ENCODE measurements at places on chromosomes 7 and 10.

GRCh38 chr10:10782603-10783002, 235.1 kb upstream of the CELF2 start:
- DNase-seq, result no peak

GRCh38 chr7:40887099-40887498, 752.3 kb downstream of the SUGCT start:
- DNase-seq, result no peak

DNA sequence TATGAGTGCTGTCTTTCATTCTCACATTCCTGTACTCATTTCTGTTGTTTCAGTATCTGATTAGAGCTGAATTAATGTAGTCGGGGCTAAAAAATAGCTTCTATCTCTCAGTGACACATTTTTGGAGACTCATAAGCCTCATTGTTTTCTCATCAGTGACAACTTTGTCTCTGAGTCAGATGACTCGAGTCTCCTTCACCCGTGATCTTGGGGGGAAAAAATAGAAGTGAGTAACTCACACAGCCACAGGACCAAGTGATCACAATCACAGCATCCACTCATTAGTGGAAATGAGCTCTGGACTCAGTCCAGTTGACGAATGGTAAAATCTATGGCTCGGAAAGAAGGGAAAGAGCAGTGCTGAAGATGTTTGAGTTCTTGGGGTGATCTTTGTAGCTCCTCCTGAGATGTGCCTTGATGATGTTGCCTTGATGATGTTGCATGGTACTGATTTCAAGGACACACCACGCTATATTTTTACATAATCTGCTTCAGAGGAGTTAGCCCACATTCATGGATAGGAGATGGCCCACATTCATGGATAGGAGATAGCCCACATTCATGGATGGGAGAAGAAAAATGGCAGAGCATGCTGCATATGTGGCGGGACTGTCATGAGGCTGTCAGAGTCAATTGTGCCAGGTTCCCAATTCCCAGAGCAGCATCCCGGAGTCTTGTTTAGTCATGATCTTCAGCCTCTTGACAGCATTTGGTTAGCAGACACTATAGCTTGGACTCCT, 214.7 kb downstream of the CELF2 start:
- DNase-seq, result no peak

GRCh38 chr7:118496138-118496644, 271.7 kb downstream of the ANKRD7 start:
- no peak for DNase-seq

DNA sequence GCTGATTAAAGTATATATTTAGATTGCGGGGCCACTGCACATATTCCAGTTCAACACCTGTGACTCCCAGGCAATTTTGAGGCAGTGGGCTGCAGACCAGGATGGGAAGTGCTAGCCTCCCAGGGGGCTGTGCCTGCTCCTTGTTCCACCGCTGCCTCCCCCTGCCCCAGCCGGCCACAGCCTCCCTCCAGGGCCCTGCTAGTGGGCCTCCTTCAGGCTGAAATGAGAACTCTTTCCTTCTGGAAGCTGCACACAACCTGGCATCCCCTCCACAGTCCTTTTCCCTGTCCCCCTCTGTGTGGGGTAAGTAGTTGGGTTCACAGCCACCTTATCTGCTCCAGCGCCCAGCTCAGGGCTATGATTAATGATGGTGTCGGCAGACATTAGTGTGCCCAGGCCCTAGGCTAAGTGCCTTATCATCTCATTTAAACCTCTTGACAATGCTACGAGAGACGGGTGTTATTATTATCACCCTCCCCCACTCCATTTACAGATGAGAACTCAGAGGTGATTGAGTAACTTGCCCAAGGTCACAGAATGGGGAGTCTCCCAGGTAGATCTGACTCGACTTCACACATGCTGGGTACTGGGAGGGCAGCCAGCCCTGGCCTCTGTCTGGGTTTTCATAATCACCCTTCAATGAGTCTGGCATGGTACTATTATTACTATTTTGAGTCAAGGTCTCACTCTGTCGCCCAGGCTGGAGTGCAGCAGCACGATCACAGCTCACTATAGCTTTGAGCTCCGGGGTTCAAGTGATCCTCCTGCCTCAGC, 10.8 kb upstream of the SFRP5 start:
- DNase-seq, result no peak

Data from stimulated activated CD4-positive, alpha-beta T cell treated with anti-CD3 and anti-CD28 coated beads, Interleukin-15, amount 100 ng/mL, for 1 hour (primary cell).